ENCODE measurements at places on chromosomes 13 and 19.

DNA sequence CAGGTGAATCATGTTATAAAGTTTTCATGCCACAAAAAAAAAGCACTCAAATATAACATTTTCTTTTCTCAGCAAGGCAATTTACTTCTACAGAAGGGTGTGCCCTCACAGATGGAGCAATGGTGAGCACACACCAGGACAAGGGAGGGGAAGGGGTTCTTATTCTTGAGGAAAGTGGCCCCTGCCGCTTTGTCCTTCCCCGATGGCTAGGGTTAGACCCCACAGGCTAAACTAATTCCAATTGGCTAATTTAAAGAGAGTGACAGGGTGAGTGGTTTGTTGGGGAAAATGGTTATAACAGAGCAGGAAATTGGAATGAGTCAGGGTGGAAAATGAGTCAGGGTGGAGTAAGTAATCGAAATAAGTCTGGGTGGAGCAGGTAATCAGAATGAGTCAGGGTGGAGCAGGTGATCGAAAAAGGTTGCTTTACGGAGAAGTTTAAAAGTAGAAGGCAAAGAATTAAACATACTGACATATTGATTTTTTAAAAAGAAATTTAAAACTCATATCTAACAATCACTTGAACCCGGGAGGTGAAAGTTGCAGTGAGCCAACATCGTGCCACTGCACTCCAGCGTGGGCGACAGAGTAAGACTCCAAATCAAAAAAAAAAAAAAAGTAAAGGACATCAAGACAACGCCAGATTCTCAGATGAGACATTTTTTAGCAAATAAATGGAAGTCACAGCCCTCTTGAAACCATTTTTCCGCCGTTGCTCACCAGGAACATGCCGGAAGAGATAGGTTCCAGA, 813 bp downstream of the ZNF562 start:
- DNase-seq: peak; percentile 70

DNA sequence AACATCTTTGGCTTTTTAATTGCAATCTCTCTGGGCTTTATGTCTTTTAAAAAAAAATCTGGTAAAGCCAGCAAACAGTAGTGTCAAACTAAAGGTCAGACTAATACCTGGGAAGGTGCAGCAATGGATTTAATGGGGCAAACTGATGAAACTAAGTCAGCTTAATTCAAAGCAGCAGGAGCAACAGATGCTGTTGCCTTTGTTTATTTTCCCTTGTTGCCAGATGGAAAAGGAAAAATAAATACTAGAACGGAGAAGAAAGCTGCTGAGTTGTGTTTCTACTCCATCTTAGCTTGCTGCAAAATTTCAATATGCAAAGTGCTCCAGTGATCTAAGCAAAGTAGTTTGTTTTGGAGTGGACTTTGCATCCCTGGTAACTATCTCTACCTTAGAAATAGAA, 1097.8 kb downstream of the PCDH17 start:
- no peak for DNase-seq

- DNase-seq: no peak
Observed at GRCh38 chr19:3358689-3359014, 7.7 kb upstream of the NFIC start.

DNA sequence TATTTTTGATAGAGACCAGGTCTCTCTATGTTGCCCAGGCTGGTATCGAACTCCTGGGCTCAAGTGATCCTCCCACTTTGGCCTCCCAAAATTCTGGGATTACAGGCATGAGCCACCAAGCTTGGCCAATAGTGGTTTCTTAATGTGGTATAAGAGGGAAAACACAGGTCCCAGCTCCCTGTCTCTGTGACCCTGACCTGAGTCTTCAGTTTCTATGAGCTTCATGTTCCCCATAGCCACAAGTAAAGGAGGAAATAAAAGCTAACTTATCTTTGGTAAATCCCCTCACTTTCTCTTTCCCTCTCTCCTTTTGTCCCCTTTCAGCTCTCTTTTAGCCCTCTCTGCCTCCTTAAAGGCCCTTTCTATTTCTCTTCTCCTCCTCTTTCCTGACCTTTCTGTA, 50.3 kb downstream of the ABCC4 start:
- DNase-seq: no peak

DNA sequence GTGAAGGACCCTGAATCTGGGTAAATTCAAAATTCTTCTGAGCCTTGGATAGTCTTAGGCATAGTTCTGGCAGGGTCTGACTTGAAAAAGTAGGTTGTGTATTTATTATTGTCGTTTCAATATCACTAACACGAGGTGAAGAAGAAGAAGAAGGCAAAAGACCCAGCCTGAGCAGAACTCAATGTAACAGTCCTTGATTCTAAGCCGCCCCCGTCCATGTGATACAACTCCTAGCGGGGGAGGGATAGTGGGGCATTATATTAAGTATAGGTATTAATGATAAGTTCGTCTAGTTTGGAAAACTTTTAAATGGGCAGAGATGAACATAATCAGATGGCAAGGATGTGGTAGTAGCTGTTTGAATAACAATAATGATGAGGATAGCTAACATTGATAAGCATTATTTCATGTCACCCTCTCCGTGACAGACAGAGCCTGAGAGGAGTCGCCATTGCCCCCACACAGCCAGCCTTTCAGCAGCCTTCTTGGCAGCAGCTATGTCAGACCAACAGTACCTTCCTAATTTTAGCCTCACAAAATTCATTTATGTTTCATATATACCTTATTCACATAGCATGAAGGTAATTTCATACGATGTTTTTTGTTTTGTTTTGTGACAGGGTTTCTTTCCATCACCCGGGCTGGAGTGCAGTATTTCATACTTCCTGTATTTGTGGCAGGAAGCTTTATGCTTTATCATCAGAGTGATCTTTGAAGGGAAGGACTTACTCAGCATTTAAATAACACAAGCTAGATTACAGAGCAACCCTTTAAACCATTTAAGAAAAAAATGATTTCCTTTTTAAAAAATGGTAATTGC, 64.4 kb upstream of the NPAS1 start:
- DNase-seq: no peak

DNA sequence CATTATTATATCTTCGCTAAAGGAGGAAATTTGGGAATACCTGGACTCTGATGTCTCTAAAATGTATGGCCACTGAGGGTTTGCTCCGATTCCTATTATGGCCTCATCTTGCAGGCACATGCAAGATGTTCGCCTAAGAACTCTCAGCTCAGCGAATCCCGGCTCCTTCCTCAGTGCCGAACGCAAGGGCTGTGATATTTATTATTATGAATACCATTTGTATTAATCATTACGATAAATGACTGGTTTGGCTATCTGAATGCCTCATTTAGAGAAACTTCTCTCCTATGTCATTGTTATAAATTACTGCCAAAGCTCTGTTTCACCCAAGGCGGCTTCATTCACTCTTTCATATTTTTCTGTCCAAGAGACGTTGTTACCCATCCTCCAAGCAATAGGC, 369.7 kb upstream of the TSHZ3 start:
- DNase-seq: no peak

DNA sequence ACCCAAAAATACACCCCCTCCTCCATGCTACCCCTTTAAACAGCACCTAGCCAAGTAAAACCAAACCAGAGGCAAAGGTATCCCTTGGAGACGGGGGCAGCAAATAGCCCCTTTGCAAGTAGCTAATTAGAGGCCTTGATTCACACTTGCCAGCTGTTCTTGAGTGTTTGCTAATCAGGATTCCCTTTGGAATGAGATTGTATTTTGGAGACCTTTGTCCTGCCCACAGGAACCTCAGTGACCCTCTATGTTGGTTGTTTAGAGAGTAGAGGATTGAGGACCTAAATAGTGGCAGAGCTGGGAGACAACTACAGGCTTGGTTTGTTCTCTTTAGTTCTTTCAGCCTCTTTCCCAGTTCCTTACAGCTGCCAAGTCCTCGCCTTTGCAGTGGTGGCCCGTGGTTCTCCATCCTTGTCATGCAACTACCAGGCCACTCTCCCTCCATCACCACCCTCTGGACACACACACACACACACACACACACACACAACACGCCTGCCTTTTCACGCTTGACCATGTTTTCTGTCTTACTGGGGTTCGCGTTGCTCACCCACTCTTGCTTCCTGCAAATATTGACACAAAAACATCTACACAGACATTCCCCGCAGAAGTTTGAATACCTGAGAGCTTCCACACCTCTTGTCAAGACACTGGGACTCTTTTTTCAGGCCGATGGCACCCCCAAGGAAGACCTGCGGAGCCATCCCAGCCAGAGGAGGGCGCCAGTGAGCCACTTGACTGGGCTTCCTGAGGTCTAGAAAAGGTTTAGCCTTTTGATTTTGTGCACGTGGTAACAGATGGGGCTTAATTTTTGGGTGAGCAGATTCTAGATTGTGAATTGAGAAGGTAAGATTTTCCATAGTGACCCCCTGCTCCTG, 80.0 kb upstream of the GPR183 start:
- DNase-seq: peak; percentile 95

- DNase-seq: no peak
Observed at GRCh38 chr13:103443604-103444003, 377.4 kb upstream of the SLC10A2 start.

DNA sequence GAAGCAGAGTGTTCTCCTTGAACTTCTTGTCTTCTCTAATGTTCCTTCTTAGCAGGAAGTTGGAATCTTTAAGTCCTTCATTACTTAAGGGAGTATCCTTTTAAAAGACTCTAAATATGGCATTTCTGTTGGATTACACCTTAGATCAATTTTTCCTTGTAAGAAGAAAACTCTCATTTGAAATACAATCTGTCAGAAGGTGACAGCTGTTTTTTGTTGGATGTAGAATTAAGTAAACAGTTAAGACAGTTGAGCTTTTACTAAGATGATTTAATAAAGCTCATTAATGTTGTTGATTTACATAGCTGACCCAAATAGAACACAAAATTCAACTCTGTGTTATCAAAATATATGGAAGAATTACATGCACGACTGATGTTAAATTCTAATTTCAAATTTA, 16.7 kb upstream of the MBNL2 start:
- no peak for DNase-seq

- DNase-seq: no peak
Observed at GRCh38 chr19:29393915-29394460, 131.8 kb upstream of the VSTM2B start.

DNA sequence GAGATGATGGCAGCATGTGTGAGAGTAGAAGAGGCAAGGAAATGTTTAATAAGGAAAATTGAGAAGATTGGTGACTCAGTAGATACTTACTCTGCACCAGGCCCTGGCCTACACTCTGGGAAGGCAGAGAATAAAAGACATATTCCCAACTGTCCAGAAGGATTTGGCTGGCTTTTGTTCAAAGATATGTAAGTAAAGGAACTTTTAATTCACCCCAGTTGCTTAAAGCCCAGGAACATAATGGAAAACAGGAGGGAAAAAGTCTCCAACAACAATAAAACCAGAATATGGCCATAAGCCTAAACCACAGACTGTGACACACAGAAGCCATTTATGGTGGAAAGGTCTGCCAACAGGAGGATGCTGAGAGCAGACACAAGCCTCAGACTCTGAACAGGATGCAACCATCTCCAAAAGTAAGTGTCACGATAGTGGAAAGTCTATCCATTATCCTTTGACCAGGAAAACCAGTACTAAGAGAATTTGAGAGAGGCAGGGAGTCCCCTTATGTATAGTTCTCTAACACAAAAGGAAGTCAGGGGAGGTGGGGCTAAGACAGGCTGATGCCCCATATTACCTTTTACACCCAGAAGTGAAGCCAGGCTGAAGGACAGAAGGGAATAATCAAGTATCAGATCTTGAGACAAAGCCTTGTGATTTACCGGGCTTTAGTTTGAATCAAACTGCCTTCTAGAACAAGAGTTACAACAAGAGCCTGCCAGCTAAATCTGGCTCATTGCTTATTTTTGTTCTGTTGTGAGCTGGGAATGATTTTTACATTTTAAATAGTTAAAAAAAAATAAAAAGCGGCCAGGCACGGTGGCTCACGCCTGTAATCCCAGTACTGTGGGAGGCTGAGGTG, 169.5 kb upstream of the STARD13 start:
- DNase-seq: no peak

DNA sequence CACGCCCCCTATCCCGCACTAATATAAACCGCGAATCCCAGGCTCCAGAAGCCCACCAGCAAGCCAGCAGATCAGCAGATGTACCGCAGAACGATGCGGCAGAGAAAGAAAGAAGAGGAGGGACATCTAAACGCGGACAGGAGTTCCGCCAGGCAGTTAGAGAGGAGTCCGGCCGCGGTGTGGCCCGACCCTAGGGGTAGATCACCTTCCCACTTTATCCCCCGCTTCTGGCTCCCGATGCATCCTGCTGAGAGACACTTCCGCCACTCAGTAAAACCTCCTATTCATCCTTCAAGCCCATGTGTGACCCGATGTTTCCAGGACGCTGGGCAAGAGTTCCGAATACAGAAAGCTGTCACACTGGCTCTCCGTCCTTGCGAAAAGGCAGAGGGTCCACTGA, 1046.8 kb downstream of the SLITRK5 start:
- DNase-seq: no peak

DNA sequence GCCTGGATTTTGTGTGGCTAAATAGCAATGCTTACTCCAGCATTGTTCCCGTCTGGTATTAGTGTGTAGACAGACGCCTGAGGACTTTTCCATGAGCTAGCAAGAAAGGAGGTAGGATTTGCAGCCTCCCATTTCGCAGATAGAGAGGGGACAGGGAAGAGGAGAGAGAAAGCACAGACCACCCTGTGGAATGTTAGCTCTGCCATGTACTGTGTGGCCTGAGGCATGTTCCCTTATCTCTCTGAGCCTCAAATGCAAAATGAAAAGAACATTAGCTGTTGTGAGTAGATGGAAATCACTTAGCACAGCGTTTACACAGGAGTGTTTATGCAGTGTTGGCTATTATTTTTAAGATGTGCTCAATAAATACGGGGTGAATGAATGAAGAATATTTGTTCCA, 45.5 kb downstream of the OLFM4 start:
- no peak for DNase-seq

DNA sequence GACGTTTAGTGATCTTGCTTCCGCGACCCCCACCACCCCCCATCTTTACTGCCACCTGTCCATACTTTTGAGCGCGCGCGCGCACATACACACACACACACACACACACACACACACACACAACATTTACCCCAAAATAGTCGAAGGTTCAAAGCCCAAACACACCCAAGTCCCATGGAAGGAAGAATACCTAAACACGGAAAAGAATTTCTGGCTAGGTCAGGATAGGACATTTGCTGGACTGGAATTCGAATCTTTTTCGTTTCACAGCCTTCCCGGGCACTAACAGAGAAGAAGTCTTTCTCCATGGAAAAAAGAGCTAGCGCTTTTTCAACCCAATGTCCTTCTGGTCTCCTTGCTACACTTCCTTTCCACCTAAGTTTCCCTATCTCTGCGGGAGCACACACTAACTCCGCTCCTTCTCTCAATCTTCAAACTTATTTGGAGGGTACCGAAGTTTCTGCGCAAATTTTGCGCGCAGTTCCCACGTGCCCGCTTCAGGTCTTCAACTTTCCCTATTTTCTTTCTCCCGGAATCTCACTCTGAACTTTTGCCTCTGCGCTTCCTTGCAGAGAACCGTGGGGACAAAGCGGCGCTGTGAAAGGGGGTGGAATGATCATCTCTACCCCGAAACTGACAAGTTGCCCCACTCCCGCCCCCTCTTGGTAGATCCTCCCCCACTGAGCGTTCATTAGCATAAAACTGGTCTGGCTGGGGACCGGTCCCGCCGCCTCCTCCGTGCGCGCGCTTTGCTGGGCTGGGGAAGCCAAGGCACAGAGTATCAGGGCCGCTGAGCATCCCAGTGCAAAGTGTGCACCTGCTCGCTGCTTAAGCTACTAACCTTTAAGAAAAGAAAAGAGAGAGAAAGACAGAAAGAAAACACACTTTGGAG, 2.7 kb downstream of the DACH1 start:
- DNase-seq: peak; percentile 36

GRCh38 chr13:26964278-26965250, 204.0 kb upstream of the GPR12 start:
- no peak for DNase-seq
